ENCODE measurements at places on chromosomes 5 and 9.

GRCh38 chr5:36059571-36060419, 6.9 kb downstream of the UGT3A2 start:
- no peak for DNase-seq

- no peak for DNase-seq
These were observed 21.6 kb upstream of the NNT start for GRCh38 chr5:43581398-43581797.

DNA sequence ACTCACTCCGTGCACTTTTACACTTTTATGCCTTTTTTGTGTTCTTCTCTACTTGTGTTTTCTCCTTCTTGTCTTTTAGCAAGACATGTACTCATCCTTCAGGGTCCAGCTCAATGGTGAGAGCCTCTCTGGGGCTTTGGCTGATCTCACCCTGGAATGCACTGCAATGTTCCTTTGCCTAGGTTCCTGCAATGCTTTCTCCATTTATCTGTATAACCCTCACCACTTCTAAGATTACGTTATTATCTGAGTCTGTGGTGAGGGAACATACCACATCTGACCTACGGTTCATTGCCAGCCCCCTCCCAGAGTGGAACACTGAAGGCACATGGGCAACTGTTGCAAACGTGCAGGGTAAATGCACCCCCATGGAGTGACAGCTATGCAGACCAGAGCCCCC, 47.3 kb downstream of the KCNIP1 start:
- no peak for DNase-seq

DNA sequence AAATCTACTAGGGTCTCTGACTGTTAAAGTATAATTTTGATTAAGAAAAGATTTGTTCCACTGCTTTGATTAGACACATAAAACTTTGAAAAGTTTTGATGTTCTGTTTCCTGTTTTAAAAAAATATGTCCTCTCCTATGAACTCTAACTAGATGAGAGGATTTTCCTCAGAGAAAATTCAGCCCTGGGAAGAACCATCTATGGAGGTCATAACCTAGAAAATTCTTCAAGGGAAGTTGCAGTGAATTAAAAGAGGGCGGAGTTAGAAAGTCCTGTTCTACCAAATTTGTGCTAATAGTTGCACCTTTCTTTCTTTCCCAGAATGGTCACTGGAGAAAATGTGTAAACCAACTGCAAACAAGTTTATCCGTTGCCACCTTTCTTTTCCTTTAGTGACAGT, 27.7 kb downstream of the PIK3R1 start:
- DNase-seq, result peak; percentile 49

- DNase-seq, result peak; percentile 70
These were observed 911 bp upstream of the PIK3R1 start for GRCh38 chr5:68214482-68215207.

DNA sequence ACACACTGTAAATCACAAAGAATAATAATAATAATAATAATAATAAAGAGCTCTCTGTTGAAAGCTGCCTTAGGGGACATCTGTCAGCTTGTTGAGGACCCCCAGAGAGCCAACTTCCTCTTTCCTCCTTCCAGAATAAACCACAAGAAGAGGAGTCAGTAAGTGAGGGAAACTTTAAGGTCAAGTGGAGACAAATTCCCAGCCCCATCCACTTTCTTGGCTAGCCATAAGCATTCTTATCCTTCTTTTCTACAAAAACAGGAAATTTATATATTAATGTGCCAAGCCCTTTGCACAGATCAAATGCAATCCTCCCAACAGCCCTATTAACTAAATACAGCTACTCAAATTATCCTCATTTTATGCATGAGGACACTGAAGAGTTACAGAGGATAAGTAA, 9.4 kb upstream of the C5orf58 start:
- peak; percentile 47 for DNase-seq

DNA sequence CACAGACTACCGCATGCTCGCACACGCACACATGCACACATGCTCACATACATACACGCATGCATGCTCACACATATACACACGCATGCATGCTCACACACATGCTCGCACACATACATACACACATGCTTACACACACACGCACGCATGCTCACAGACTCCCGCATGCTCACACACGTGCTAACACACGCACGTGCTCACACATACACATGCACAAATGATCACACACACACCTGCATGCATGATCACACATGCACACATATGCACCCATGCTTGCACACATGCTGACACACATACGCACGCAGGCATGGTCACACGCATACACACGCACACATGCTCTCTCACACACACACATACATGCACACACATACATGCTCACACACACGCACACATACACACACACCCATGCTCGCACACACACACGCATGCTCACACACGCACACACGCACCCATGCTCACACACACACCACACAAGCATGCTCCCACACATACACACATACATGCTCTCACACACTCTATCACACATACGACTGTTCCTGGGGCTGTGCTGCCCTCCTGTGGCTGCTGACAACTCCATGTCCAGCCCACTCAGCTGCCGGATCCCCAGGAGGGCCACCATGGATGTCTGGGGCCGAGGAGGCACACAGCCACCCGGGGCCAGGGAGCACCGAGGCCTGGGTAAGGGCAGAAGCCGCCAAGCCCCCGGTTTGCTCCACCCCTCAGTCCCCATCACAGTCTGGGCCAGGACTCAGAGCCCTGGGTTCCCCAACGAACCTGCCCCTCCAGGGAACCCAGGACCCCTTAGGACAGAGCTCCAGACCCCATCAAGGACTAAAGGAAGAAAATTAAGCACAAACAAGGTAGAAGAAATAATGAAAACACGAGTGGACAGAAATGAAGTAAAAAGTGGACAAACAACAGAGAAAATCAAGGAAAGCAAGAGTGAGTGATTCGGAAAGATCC, 31.4 kb upstream of the EGFL7 start:
- peak; percentile 85 for DNase-seq

DNA sequence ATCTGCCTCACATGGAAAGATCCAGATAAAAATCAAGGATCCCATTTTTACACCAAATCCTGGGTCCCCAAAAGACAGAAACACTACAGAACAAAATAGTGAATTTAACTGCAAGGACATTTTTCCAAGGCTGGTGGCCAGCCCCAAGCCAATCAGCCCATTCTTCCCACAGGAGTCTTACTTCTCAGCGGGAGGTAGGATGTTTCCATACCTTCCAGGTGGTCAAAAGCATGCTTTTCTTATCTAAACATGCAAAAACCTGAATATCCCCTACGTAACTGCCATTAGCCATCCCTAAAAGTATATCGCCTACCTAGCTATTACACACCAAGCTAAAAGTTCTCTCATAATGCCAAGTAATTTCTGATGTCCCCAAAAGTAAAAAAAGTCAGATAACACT, 20.6 kb downstream of the TMEM161B start:
- DNase-seq, result no peak

- DNase-seq, result peak; percentile 24
These were observed 90.6 kb downstream of the PRRT1B start for GRCh38 chr9:131635892-131636291.

DNA sequence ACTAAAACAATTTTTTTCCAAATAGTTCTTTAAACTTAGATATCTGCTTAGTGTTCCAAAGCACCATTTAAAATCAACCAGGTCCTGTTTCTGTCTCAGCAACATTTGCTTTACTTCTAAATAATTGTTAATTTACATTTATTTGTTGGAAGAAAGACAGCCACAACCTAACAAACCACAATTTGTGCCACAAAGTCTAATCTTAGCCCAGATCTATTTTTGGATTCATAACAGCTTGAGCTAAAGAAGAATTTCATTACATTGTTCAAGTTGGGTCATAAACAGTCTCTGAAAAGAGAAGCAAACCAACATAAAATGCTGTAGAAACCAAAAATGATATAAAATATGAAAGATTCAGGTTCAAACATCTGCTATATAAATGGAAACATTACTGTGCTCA, 24.4 kb downstream of the MLLT3 start:
- no peak for DNase-seq

GRCh38 chr9:101514071-101514470, 19.6 kb upstream of the RNF20 start:
- DNase-seq, result no peak

- no peak for DNase-seq
These were observed 1007.8 kb upstream of the WWC1 start for GRCh38 chr5:167283691-167284090.

DNA sequence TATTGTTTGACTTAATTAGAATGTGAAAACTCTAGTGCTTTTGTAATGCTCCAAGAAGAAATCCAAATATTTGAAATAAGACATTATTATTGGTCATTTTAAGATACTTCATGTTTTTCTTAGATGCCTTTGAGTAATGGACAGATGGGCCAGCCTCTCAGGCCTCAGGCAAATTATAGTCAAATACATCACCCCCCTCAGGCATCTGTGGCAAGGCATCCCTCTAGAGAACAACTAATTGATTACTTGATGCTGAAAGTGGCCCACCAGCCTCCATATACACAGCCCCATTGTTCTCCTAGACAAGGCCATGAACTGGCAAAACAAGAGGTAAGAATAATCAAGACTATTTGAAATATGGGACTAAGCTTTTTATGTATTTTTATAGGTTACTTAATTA, 69.2 kb upstream of the SREK1 start:
- DNase-seq, result peak; percentile 84

DNA sequence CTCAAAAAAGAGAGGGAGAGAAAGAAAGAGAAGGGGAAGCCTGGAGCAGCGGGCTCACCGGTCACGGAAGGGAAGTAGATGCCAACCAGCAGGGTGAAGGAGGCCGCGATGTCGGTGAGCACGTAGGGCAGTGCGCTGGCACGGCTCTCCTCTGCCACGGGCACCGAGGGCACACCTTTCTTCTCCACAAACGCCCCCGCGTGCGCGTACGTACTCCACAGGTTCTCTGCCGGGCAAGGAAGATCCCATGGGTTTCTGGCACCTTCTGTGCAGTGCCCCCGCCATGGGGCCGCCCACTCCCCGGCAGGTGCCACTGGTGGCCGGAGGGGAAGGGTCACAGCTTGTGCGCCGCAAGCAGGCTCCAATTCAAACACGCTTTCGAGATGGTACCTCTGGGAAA, 30.3 kb downstream of the SLC12A7 start:
- DNase-seq, result no peak

DNA sequence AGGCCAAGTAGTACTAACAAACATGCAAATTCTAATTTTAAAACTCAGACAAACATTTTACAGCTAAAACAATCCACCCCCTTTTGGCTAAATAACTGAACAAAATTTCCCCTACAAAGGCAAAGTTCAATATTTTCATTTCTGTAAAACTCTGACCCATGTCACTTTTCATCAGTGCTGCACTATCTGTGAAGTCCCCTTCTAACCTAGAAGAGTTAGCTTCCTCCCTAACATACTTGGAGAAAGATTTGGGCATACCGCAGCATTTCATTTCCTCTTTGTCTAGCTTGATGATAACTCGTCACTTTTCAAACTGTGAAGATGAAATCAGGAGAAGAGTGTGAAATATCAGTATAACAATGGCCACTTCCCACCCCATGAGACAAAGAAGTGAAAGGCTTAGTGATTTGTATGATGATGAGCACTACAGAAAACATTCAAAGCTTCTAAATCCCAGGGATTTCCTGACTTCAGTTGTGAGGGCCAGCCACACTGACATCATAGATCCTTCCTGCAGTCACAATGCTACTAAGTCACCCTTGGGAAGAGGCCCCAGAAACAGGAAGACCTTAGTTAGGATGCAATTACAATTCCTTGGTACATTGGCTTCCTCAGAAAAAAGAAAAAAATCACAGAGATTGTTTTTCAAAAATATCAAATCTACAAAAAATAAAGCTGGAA, at the start of gene FAM81B:
FAM81B (plus strand) TSS at position 555 of the 681 bp plus-strand sequence; CDS start at position 579, 24 bp downstream.
- no peak for DNase-seq

DNA sequence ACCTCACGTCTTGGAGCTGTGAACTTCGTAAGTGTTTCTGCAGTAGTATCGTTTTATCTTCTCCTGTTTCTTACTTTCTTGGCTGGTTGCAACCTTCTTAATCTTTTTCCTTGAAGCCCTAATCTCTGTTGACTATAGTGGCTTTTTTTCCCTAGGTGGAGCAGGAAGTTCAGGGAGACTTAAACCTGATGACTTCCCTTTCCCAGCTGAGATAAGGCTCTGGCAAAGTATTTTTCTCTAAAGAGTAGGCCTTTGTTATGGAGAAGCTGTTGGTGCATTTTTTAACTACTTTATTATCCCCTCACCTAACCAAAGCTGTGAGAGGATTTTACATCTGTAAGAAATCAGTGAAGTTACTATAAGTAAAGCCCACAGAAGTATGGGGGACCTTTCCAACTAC, 723.1 kb upstream of the RIOK2 start:
- no peak for DNase-seq

GRCh38 chr5:110413856-110414255, 312.6 kb downstream of the TMEM232 start:
- DNase-seq, result no peak

DNA sequence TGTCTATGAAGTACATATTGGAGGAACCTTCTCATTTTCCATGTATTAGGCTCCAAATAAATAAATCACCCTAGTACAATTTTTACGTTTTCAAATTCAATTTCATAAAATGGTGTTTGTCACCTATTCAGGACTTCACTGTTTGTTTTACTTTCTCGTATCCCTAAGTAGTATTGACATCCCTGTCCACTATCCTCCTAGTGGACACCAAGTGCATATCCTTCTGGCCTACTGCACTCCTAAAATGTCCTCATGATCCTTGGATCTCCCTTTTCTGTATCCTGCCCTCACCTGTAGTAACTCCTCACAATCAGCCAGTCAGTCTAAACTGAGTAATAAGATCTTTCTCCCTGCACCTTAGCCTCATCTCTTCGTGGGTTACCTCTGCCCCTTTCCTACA, 539.9 kb downstream of the DMRTA1 start:
- DNase-seq, result peak; percentile 20

- peak; percentile 99 for DNase-seq
These were observed 19.5 kb upstream of the GOLPH3 start for GRCh38 chr5:32193591-32193990.

DNA sequence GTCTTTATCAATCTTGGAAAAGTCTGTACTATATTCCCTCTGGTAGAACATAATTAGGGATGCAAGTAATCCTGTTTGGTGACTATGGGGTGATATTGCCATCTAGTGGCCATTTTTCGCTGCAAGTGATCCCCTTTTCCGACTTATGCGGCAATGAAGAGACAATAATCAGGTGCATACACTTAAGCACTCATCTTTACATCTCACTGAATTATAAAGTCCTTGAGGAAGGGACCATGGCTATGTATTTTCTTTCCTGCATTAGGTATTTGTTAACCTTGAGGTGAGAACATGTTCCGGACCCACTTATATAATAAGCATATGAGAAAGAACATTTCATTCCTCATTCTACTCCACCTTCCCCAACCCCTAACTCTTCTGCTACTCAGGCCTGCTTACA, 19.6 kb upstream of the LIX1 start:
- peak; percentile 81 for DNase-seq

GRCh38 chr5:109959652-109960051, 269.9 kb downstream of the MAN2A1 start:
- peak; percentile 5 for DNase-seq

DNA sequence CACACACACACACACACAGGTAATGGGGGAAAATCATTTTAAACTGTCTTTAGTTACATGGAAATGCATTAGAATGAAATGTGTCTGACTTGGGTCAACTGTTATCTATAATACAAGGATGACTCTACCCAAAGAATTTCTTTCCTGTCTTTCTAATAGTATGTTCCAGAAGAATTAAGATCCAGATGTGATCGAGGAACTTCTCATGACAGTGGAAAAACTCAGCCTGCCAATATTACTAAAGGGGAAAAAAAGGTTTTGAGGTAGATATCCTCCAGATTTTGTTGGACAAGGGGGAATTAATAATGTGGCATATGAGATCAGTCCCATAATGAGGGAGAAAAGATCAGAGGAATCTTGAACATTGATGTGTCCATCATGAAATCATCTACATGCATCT, 190.6 kb upstream of the MAP3K1 start:
- no peak for DNase-seq

All from NCI-H69 (cell line).